ENCODE measurements at places on chromosomes 16 and 17.

DNA sequence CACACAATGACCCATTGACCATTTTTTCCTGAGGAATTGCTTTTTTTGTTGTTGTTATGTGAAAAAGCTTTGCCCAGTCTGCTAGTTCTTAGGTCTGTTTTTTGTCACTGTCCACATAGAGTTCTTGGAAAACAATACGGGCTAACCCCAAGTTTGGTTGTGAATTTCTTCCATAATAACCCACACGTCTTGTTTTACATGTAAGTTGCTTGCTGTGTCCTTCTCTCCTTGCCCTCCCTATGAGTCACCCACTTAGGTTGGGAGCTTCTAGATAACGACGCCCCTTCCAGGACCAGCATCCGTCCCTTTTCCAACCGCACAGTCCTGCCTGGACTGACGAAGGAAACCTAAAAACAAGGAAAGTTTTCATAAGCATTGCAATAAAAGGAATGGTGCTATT lies 175.3 kb upstream of the HS3ST3A1 start:
- no peak for DNase-seq

GRCh38 chr17:14222611-14223010 lies 14.1 kb downstream of the CDRT15 start:
- DNase-seq = no peak

DNA sequence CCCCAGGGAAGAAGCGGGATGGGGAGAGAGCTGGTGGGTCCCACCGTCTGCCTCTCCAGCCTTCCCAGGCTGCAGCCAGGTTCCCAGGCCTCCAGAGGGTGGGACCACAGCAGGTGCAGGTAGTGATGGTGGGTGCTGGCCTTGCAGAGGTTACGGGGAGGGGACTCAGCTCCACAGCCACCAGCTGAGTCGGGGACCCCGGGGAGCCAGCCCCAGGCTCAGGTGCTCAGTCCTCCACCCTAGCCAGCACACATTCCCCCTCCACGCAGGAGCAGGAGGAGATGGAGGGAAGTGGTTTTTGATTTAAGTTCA lies 5.0 kb downstream of the TP53I13 start:
- DNase-seq = no peak

- DNase-seq = no peak
These were observed 25.6 kb upstream of the BHLHA9 start for GRCh38 chr17:1244606-1245012.

DNA sequence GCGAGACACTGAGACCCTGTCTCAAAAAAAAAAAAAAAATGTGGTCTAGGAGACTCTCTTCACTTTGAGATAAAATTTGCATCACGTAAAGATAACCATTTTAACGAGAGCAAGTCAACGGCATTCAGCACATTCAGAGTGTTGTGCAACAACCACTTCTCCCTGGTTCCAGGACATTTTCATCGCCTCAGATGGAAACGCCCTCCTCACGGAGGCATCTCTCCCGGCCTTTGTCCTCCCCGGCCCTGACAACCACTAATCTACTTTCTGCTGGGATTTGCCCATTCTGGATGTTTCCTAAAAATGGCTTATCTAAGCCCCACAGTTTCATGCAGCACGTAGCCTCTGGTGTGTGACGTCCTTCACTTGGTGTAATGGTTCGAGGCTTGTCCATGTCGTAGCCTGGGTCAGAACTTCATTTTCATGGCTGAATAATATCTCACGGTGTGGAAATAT lies 6.4 kb upstream of the NPRL3 start:
- no peak for DNase-seq

All from activated gamma-delta T cell (primary cell).